Activated T-helper 17 cell treated with anti-CD3 and anti-CD28 coated beads, Interleukin-2, amount 50 U/mL, for 72 hours (primary cell): ENCODE measurements at places on chromosomes 3 and 15. TPM values are rescaled to one million over a fixed set of nuclear protein-coding genes. Genes with fewer than 3 reads are reported as not detected.

GRCh38 chr3:13072239-13072599 lies 1.0 kb downstream of the IQSEC1 start:
- peaks cover 8% of the 10 kb centered on the region for H3K27me3 ChIP-seq
- H3K36me3 ChIP-seq: no peaks in the 10 kb centered on the region
- H3K27ac ChIP-seq: no peak overlapping the region
- peak overlapping the region; percentile 77 for H3K4me3 ChIP-seq

GRCh38 chr3:72916250-72916649 lies 28.4 kb downstream of the GXYLT2 start:
- H3K4me3 ChIP-seq: no peak overlapping the region
- peaks cover 10% of the 10 kb centered on the region for H3K27me3 ChIP-seq
- no peaks in the 10 kb centered on the region for H3K4me1 ChIP-seq

- no peaks in the 10 kb centered on the region for H3K4me1 ChIP-seq
- H3K36me3 ChIP-seq: no peaks in the 10 kb centered on the region
- H3K4me3 ChIP-seq: no peak overlapping the region
- H3K27ac ChIP-seq: no peak overlapping the region
Measured at GRCh38 chr15:41648770-41649169, 11.4 kb upstream of the MGA start.

Gene CAPN7
- 38.9 TPM for total RNA-seq

DNA sequence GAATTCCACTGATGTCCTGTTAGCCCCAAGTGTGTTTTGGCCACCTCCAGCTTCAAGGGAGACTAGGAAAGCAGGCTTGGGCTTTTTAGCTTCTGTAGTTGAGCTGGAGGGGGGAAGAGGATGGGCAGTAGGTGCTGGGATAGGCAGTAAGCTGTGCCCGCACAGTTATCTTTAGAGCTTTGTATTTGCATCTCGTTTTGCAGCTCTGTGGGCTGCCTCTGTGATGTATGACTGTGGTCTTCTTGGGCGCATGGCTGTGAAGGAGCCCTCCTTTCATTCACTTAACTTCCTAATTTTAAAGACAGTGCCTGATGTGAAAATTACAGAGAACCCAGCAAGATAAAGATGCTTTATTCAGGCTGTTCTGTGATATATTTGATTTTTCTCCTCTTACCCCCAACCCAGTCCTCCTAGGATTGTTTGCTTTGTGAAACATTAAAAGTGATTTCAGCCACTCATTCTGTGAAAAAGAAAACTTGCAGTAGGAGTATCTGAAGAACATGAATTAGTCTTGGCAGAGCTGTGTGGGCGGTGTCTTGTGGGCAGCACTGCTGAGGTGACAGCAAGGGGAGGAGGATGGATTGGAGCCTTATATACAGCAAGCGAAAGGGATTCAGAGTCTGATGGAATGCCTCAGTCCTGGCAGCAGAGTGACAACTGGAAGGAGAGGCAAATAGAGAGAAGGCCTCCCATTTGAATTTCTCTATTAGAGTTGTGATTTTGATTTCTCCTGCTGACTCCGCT lies 74.3 kb downstream of the LARS2 start:
- H3K4me3 ChIP-seq: no peak overlapping the region
- peaks cover 13% of the 10 kb centered on the region for H3K4me1 ChIP-seq
- ATAC-seq: peak; percentile 82
- peaks cover 58% of the 10 kb centered on the region for H3K36me3 ChIP-seq
- no peak overlapping the region for H3K27ac ChIP-seq

Gene ADPRH
- total RNA-seq: 11.4 TPM

DNA sequence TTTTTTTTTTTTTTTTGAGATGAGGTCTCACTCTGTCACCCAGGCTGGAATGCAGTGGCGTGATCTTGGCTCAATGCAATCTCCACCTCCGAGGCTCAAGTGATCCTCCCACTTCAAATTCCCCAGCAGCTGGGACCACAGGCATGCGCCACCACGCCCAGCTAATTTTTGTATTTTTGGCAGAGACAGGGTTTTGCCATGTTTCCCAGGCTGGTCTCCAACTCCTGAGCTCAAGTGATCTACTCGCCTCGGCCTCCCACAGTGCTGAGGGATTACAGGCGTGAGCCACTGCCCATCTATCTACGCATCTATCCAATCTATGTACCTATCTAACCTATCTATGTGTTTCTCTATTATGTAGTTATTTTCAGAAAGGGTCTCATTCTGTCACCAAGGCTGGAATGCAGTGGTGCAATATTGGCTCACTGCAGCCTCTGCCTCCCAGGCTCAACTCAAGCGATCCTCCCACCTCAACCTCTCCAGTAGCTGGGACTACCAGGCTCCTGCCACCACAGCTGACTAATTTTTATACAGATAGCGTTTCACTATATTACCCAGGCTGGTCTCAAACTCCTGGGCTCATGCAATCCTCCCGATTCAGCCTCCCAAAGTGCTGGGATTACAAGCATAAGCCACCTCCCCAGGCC lies 20.2 kb upstream of the GPX1 start:
- H3K27me3 ChIP-seq: no peaks in the 10 kb centered on the region
- H3K36me3 ChIP-seq: peaks cover 50% of the 10 kb centered on the region
- ATAC-seq: peak; percentile 43
- peak overlapping the region; percentile 48 for H3K4me3 ChIP-seq
- peak overlapping the region; percentile 75 for H3K27ac ChIP-seq
- H3K4me1 ChIP-seq: peaks cover 25% of the 10 kb centered on the region

DNA sequence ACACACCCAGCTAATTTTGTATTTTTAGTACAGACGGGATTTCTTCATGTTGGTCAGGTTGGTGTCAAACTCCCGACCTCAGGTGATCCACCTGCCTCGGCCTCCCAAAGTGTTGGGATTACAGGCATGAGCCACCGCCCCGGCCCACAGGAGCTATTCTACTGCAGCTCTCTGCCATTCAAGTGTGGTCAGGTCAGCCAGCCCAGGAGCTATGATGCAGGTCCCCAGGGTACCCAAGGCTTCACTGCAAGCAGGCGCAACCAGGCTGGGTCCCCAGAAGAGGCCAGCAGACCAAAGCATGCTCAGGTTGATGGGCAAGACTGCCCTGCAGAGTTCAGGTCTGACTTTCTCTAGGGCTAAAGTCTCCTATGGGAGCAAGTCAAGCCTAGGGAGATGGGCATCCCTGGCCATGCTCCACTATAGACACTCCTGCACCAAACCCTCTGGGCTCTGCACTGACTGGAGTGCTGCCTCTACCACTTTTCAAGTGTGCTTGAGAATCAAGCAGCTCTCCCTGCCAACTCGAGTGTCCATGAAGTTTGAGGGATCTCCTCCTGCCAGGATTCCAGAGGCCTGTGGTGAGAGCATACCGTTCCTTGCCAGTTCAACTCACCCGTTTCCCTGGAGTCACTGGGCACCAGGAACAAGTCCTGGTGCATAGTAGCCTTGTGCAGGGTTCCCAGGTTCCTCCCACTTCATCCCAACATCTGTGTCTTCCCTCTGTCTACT lies 30.9 kb downstream of the MYO9A start:
- ATAC-seq: no peak
- H3K4me1 ChIP-seq: peaks cover 4% of the 10 kb centered on the region
- no peaks in the 10 kb centered on the region for H3K36me3 ChIP-seq
- H3K27me3 ChIP-seq: no peaks in the 10 kb centered on the region
- no peak overlapping the region for H3K27ac ChIP-seq

DNA sequence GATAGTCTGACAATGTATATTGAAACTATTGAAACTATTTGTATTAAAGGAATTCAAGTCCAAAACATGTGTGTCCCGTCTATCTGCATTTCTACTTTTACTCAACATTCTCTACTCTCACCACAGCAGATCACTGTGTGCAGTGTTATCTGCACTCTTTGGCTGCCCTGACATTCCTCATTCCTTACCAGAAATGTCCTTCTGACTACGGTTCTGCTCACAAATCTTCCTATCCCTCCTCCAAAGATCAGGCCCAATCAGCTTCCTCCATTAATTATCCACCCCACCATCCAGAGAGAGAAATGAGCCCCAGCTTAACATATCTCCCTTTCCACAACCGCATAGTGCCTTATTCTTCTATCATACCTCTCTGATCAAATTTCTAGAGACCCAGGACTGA lies 94.7 kb downstream of the TBL1XR1 start:
- H3K4me3 ChIP-seq: no peak overlapping the region
- H3K27ac ChIP-seq: peak overlapping the region; percentile 26
- H3K4me1 ChIP-seq: peaks cover 26% of the 10 kb centered on the region
- peaks cover 4% of the 10 kb centered on the region for H3K36me3 ChIP-seq
- H3K27me3 ChIP-seq: no peaks in the 10 kb centered on the region
- ATAC-seq: no peak

Gene IDH2
- 75.6 TPM for total RNA-seq

Gene MRPL3
- 73.9 TPM for total RNA-seq

- no peaks in the 10 kb centered on the region for H3K36me3 ChIP-seq
- H3K4me1 ChIP-seq: no peaks in the 10 kb centered on the region
- H3K27me3 ChIP-seq: peaks cover 37% of the 10 kb centered on the region
- H3K4me3 ChIP-seq: no peak overlapping the region
- H3K27ac ChIP-seq: no peak overlapping the region
Measured at GRCh38 chr15:78384651-78385050, 44.5 kb downstream of the CRABP1 start.
